GOT3 (cell line): ENCODE measurements at places on chromosomes 6 and 20.

DNA sequence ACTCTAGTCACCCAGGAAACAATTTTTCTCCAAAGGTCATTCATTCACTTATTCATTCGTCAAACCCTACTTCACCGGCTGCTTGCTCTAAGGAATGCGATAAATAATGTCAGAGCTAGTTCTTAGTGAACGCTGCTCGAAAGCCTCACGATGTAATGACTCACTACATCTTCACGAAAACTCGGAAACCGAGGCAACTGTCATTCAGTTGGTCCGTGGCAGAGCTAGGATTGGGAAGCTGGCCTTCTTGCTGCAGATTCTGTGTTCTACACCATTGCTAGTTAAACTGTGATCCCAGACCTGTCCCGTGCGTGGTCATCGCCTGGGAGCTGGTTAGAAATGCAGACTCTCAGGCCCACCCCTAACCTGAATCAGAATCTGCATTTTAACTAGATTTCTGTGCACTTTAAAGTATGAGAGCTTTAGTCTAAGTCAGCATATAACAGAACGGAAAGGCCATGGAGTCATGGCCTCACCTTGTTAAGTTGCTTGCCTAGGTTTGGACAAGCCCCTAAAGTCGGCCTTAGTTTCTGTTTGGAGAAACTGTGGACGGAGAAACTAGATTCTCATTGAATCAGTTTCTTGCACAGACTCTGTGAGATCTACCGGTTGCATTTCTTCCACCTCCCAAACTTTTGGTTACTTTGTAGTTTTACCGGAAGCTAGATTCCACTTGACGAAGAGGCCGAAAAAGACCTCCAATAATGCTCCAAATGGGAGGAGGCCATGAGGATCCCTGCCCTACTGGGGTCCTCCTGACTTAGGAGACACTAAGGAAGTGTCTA lies 651 bp upstream of the CCND3 start:
- DNase-seq: no peak

DNA sequence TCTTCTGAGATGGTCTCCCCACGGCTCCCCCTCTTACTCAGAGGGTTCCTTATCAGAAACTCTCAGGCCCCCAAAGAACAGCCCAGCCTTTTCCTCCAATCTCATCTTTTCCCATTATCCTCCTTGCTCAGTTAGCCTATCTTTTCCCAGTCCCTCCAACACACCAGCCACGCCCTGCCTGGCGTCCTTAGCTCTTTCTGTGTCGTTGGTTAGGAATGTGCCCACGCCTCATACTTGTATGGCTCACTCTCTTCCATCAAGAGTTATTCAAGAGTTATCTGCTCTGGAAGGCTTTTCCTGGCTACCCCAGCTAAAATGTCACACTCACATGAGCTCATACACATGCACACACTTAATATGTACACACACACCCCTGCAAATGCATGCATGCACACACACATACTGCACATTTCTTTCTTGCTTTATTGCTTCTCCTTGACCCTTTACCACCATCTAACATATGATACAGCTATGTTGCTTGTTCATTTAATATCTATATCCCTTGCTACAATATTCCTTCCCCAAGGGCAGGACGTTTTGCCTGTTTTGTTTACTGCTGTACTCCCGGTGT lies 37.6 kb downstream of the SLC2A10 start:
- no peak for DNase-seq

- DNase-seq: no peak
Measured at GRCh38 chr6:33061987-33062386, 11.5 kb downstream of the HLA-DPA1 start.

- no peak for DNase-seq
Measured at GRCh38 chr20:17808357-17808756, 108.6 kb downstream of the BANF2 start.

- DNase-seq: no peak
Measured at GRCh38 chr6:161226009-161226964, 47.6 kb downstream of the AGPAT4 start.

DNA sequence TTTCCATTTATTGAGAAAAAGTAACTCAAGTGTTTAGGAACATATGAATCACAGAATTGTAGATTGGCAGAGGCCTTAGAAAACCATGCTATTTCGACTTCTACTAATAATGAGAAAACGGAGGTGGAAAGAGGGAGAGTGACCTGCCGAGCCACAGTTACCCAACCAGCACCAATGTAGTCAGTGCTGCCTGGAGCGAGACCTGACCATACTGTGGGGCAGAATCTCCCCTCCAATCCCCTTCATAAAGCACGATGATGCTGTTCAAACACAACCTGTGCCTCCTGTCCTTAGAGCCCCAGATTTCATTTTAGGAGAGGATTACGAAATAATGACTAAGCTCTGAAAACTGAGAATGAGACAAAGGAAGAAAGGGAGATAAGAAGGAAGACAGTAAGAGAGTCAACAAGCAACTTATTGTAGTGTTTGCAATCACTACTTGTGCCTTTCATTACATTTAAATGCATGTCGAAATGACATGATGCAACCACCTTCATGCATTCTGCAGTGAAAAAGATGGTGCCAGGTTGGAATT lies 70.6 kb downstream of the ATXN1 start:
- DNase-seq: no peak

- no peak for DNase-seq
Measured at GRCh38 chr6:1226277-1227099, 85.4 kb upstream of the FOXQ1 start.

DNA sequence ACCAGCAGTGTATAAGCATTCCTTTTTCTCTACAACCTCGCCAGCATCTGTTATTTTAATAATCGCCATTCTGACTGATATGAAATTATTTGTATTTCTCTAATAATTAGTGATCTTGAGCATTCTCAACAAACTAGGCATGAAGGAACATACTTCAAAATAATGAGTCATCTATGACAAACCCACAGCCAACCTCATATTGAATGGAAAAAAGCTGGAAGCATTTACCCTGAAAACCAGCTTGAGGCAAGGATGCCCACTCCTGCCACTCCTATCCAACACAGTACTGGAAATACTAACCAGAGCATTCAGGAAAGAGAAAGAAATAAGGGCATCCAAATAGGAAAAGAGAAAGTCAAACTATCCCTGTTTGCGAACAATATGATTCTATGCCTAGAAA lies 390.6 kb upstream of the ID4 start:
- DNase-seq: no peak

GRCh38 chr6:35757456-35758123 lies 18.8 kb upstream of the CLPSL2 start:
- DNase-seq: no peak

DNA sequence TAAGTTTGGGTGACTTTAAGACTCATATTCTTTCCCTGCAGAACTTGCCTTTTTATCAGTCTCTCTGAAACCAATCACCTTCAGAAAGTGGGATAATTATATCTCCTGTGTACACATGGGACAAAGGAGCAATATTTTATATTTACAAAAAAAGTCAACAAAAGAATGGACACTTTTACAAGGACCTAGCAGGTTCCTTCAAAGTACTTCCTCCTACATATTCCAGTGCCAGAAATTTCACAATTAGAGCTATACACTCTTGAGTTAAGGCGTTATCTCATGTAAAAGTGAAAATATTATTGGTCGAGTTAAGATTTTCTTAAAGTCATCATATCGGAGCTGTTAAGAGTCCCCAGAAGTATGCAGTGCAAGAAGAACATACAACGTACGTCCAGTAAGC lies 98.9 kb upstream of the MAFB start:
- no peak for DNase-seq

DNA sequence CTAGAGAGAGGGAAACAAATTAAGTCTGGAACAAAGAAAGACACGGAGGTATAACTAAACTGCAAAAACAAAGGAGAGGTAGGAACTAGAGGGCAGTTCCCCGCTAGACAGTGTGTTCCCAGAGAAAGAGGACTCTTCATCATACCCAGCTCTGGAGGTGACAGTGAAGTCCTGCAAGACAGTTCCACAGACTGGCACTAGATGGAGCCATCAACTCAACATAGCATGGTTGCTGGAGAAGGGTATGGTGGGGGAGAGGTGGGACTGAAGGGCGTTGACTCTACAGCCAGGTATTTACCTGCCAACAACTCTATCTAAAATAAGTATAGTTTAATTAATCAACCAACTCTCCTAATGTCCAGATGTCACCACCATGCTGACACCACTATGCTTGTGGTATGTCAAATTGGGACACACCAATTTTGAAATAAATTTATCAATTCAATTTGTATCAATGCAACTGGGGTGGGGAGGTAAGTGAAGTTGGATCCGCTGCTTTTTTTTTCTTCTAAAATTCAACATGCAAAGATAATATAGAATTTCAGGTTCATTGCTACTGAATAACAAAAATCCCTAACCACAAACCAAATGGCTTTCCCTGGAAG lies 9.7 kb downstream of the BACH2 start:
- no peak for DNase-seq

DNA sequence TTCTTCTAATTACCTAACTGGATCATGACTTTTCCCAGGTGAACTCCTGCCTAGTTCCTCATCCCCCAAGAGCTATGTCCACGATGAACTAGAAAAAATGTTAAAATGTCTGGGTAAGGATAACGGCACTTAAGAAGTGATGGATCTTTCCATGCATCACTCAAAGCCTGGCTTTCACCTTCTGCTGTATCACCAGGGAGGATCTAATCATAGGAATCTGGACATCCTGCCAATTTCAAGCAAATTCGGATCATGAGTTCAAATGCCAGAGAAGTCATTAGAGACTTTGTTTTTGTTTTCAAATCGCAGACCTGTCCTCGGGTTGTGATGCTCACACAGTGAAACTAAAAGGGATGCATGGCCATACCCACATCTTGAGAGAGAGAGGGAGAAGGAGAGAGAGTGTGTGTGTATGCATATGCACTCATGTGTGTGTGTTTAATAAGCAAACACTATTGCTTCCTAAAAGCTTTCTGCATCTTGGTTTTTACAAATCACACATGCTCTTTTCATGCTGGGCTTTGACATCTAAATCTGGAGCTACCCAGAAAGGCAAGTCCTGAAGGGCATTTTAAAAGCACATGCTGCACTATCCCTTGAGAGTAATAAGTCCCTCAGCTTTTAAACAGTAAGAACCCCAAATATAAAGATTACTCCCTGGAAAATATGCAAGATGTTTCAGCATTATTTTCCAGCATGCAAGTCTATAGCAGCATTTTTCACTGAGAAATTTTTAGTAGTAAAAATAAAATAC lies 524.6 kb upstream of the NOX3 start:
- no peak for DNase-seq

GRCh38 chr6:33961691-33962090 lies 157.9 kb upstream of the MLN start:
- DNase-seq: no peak

DNA sequence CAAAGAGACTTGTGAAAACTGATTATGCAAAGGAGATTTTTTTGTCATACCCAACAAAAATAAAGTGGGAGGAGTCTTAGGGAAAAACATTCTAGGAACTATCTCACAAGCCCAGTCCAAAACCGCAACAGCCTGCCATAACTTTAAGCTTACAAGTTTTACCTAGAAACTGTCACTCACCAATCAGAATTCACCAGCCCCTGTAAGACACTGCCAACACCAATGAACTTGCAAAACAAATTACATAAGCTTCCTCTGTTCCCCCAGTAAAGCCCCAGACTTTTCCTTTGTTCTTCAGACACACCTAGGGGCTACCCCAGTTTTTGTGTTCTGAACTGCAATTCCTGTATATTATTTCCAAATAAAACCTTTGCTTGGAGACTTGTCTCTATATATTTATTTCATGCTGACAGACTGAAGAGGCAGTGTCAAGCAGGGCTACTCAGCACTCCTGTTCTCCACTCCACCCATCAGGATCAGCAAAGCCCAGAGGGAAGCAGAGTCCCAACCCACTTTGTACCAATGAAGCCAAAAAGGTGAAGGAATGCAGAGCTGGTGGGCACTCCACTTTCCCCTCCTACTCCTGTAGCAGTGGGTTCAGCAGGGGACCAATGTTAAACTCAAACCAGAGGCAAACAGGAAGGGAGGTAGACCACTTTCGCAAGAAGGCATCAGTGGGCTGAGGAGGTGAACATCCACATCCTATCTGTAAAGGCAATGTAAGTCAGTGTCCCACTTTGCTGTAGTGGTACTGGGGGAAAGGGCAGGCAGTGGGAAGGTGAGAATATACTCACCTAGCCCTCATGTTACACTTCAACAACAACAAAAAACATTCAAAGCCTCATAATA lies 142.5 kb upstream of the RUNX2 start:
- no peak for DNase-seq

- DNase-seq: no peak
Measured at GRCh38 chr20:45359406-45360148, 3.4 kb upstream of the SYS1 start.

GRCh38 chr20:57566803-57567459 lies 6.0 kb downstream of the PCK1 start:
- DNase-seq: no peak

DNA sequence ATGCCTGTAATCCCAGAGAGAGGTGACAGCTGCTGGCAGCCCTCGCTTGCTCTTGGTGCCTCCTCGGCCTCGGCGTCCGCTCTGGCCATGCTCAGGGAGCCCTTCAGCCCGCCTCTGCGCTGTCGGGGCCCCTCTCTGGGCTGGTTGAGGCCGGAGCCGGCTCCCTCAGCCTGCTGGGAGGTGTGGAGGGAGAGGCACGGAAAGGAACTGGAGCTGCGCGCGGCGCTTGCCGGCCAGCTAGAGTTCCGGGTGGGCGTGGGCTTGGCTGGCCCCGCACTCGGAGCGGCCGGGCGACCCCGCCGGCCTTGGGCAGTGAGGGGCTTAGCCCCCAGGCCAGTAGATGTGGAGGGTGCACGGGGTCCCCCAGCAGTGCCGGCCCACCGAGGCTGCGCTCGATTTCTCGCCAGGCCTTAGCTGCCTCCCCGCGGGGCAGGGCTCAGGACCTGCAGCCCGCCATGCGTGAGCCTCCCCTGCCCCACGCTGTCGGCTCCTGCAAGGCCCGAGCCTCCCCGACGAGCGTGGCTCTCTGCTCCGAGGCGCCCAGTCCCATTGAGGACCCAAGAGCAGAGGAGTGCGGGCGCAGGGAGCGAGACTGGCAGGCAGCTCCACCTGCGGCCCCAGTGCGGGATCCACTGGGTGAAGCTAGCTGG lies 34.6 kb downstream of the C6orf52 start:
- DNase-seq: no peak

DNA sequence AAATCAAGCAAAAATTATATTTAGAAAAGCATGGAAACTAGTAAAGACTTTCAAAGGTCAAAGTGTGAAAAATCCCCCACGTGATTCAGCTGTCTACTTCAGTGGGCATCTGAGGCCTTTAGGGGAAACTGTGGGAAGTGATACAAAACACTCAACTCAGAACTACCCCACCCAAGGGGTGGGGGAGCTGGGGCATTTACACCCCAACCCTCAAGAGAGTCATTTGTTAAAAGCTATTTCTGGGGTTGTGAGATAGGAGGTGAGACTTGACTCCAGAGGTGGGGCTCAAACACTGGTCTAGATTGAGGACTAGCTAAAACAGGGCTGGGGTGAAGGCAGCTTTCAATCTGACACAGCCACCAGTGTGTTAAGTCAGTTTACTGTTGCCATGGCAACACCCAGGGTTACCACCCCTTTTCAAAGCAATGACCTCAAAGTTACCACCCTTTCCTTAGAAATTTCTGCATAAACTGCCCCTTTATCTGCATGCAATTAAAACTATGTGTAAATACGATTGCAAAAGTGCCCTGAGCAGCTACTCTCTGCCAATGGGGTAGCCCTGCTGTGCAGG lies 9.9 kb upstream of the GTSF1L start:
- no peak for DNase-seq

- DNase-seq: no peak
Measured at GRCh38 chr6:14765106-14765505, 480.8 kb upstream of the JARID2 start.

- no peak for DNase-seq
Measured at GRCh38 chr6:157020398-157020797, 243.2 kb downstream of the ARID1B start.
